Stimulated activated CD8-positive, alpha-beta memory T cell treated with anti-CD3 and anti-CD28 coated beads, Interleukin-4, amount 100 ng/mL, for 1 hour (primary cell): ENCODE measurements at places on chromosomes 5 and 9.

DNA sequence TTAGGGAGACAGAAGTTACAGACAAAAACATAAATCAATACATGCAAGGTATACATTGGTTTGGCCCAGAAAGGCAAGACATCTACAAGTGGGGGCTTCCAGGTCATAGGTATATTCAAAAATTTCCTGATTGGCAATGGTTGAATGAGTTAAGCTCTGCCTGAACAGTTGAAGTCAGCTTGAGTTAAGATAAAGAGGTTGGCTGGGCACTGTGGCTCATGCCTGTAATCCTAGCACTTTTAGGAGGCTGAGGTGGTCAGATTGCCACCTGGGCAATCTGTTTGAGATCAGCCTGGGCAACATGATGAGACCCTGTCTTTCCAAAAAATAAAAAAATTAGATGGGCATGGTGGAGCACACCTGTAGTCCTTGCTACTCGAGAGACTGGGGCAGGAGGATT lies 16.3 kb downstream of the TMC1 start:
- DNase-seq: no peak

DNA sequence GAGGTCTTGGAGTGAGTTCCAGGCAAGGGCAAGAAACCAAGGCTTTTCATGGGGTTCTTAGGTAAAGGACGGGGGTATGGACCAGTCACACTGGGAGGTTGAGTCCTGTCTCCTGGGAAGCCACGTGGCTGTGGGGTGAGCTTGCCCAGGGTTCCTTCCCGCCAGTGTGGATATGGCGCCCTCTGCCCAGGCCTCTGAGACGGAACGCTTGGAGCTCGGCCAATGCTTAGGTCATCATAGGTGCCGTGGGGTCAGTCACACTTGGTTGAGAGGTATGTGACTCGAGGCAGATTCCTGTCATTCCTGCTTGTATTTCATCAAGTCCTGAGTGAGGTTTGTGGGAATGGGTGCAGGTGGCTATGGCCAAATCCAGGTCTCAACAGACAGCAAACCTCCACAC lies 46.2 kb downstream of the TENT4A start:
- no peak for DNase-seq

- DNase-seq: no peak
These were observed 832.1 kb upstream of the ZNF608 start for GRCh38 chr5:125578551-125578950.

GRCh38 chr9:14525856-14526255 lies 167.4 kb downstream of the ZDHHC21 start:
- no peak for DNase-seq

GRCh38 chr9:131233556-131233955 lies 42.8 kb downstream of the FAM78A start:
- no peak for DNase-seq

- DNase-seq: no peak
These were observed 94.7 kb upstream of the ZNF366 start for GRCh38 chr5:72601861-72602260.

- DNase-seq: no peak
These were observed 2.8 kb downstream of the LMX1B start for GRCh38 chr9:126616521-126616976.

GRCh38 chr5:160230686-160231527 lies 1.6 kb downstream of the FABP6 start:
- no peak for DNase-seq

DNA sequence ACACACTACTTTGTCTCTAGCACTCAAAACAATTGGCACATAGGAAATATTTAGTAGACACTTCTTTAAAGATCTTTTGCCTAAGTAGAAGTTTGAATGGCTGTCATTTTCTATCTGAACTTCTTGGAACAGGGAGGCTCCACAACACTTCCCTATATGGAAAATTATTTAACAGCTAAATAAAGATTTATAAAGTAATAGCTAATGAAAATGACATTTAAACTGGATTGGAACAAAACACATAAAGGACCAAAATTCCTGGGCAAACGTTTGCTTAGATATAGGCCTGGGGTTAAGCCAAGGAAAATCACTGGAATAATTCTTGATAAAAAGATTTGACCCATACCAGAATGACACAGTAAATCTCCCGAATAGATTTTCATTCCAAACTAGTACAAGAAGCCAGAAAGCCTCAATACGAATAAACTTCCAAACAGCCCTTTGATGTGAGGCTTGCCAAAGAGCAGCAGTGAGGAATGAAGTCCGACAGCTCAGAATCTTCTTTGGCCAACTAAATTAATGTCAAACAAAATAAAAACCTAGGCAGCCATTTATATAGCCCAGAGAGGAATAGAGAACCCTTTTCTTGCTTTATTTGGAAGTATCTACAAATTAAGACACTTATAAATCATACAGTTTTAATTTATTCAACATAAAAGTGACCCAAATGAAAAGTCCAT lies 20.3 kb upstream of the RNF180 start:
- no peak for DNase-seq

DNA sequence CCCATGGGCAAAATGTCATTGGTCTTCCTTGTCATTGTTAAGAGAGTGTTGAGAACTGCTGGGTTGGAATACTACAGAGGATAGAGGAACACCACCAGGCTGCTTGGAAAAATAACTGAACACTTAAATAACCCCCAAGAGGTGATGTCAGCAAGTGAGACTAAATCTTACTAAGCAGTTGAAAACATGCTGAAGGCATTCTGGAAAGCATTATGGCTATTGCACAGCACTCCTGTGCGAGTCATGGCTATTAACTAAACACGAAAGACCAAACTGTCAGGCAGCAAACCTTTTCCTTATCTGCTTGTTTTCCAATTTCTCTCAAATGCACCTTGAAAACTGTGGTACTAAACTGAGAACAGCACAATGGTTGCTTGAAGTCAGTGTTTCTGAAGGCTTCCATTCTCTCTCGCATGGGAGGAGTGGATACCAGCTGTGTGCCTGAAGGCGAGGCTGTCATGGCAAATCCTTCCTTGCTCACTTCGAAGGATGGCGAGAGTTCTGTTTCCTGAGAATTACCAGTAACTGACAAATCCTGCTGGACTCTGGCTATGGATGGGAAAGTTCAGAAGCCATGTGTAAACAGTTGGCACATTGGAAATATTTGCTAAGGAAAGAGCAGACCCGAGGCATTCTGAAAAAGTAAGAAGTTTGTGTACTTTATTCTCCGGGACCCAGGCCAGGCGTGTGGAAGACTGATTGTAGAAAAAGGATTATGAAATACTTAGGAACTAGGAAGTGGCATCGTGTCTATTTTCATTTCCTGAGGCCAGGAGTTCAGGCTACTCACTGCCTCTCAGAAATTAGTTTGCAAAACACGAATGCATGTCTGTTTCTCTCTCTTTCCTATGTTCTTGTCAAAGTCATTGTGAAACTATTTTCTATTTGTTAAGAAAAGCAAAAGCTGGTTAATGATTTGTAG lies 182.1 kb downstream of the DMRT2 start:
- DNase-seq: no peak

DNA sequence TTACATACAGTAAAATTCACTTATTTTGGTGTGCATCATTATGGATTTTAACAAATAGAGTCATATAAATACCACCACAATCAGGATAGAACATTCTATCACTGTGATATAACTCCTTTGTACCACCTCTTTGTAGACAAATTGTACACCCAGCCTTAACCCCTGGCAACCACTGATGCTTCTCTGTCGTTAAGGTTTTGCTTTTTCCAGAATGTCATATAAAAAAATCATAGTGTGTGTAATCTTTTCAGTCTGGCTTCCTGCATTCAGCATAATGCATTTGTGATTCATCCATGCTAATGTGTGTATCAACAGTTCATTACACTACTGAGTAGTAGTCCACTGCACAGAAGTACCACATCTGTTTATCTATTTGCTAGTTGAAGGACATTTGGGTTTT lies 81.2 kb downstream of the ARSB start:
- no peak for DNase-seq

- DNase-seq: no peak
These were observed 33.6 kb upstream of the SARDH start for GRCh38 chr9:133771486-133772482.

- no peak for DNase-seq
These were observed 3.4 kb downstream of the G3BP1 start for GRCh38 chr5:151775025-151775606.

DNA sequence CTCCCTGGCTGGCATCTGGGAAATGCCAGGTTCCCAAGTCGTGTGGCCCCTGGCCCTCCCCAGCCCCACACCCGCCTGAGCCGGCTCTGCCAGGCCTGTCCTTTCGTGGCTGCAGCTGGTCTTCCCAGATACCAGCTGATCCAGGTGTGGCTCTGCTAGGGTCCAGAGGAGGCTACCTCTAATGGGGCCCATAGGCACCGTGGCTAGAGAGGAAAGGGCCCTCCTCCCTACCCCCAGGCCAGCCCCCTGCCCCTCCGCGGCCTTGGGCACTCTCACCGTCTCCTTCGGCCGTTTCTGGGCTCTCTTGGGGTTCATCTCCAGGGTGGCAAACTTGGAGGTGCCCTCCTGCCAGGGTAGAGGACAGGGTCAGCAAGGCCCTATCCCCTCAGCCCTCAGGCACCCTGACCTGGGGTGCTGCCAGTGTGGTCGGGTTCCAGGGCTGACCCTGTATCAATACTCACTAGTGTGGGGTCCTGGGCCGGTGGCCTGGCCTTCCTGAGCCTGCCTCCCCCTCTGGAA lies 17.0 kb downstream of the RALGDS start:
- no peak for DNase-seq

- DNase-seq: peak; percentile 67
These were observed at the start of gene JAKMIP2 for GRCh38 chr5:147782110-147783028. JAKMIP2 (minus strand) TSS chr5:147782728; CDS start chr5:147671806, 110,922 bp downstream.

DNA sequence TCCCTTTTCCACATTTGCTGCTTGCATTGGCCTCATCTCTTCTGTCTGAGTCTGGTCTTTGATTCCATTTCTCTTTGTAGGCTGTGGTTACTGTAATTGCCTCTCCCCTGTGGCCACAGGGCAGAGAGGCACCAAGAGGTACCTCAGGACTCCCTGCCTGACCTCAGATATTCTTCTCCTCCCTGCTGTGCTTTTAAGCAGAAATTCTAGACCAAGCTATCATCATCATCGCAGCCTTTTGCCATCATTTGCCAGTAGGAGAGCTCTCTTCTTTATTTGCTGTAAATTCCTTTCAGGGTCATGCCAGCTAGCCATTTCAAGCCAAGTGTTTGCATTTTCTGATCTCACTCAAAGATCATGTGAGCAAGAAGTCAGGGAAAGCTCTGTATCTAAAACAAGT lies 369.6 kb downstream of the ICE1 start:
- DNase-seq: no peak

GRCh38 chr9:115922444-115922843 lies 231.1 kb upstream of the PAPPA start:
- no peak for DNase-seq

DNA sequence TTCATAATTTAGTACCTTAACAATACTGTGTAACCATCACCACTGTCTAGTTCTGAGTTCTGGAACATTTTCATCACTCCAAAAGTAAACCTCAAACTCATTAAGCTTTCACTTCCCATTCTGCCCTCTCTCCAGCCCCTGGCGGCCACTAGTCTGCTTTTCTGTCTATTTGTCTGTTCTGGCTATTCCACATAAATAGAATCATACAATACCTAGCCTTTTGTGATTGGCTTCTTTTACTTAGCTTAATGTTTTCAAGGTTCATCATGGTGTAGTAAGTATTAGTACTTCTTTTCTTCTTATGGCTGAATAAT lies 138.7 kb downstream of the RAPGEF6 start:
- DNase-seq: no peak

- DNase-seq: no peak
These were observed 37.9 kb upstream of the NR4A3 start for GRCh38 chr9:99783799-99784198.

DNA sequence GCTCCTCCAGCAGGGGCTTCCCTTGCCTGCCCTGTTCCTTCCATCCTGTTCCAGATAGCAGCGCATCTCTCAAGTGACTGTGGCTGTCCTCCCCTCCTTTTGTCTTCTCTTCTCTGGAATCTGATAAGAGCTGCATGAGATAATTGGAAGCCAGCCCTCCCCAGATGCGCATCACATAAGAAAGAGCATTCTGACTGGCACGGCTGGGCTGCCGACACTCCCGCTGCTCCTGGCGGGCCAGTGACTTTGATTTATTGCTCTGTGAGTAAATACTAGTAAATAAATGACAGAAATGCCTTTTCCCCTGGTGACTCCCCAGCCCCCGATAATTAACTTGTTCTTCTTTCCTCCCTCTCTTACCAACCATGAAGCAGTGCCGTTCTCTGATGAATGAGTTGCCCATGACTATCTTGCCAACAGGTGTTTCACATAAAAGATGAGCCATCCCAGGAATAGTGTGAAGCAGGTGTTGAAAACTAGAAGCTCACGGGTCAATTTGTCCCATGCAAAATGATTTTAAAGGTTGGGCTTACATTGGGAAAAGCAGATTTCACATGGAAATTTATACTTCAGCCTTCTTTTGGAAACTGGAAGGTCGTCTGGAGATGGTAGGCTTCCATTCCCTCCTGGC lies 212.3 kb downstream of the ERCC6L2 start:
- no peak for DNase-seq

GRCh38 chr9:15295761-15296405 lies 11.1 kb downstream of the TTC39B start:
- no peak for DNase-seq

- DNase-seq: no peak
These were observed 102.4 kb downstream of the AK8 start for GRCh38 chr9:132775720-132776119.

GRCh38 chr5:138316355-138316754 lies 15.2 kb downstream of the CDC25C start:
- DNase-seq: no peak

DNA sequence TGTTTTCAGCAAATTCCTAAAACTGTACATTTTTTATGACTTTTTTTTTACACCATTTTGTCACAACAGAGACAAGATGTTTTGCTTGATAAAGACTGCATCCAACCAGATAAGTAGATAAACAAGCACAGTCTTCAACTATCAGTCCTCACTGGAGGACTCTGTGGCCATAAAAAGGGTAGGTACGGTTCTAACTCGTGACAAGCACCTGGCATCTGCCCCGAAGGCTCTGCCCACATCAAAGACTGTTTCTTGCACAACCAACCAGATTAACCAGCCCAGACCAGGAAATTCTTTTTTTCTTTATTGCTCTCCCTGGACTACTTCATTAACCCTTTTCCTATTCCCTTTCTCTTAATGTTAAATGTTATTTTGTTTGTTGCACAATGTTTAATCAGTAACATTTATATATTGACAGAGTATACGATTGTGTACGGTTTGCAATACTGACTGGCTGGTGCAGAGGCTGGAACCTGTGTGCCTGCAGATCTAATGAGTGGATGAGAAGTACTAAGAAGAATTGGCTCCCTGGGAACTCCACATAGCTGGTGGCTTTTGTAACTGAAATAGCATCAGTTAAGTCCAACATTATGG lies 74.1 kb downstream of the SERINC5 start:
- DNase-seq: no peak

- no peak for DNase-seq
These were observed 38.1 kb upstream of the ZCCHC7 start for GRCh38 chr9:37082214-37082765.

- no peak for DNase-seq
These were observed 36.2 kb downstream of the NEK6 start for GRCh38 chr9:124293718-124294506.
